ENCODE measurements at places on chromosomes 6 and 20. TPM values are rescaled to one million over a fixed set of nuclear protein-coding genes. Genes with fewer than 3 reads are reported as not detected.

DNA sequence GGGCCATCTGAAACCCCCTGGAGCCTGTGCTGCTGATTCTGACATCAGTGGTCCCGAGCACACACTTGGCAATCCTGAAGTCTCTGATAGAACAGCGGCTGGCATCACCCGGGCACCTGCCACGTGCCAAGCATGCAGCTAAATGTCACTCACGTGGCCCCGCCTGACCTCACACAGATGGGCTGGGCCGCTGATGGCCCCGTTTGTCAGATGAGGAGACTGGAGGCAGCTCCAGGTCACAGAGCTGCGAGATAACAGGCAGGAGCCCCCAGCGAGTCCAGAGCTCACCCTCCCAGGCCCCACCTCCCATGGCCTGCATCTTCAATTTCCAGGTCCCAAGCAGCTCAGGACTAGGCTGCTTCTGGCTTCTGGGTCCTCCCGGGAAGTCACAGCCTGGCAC, 67.2 kb downstream of the YTHDF1 start:
- no peak for DNase-seq

Gene PCK1
- total RNA-seq: 214 TPM

GRCh38 chr6:169161572-169162167, 92.0 kb downstream of the THBS2 start:
- DNase-seq: no peak

Gene HLA-DOB
- total RNA-seq: 1.7 TPM

- DNase-seq: no peak
Observed at GRCh38 chr6:14770572-14770971, 475.3 kb upstream of the JARID2 start.

Gene SDC4
- total RNA-seq: 85.4 TPM
